DMS79 treated with DMSO at 0.1 percent for 48 hours (cell line): ENCODE measurements at places on chromosomes 11 and 22.

- no peak for DNase-seq
These were observed 31.4 kb downstream of the NUMA1 start for GRCh38 chr11:72048766-72049460.

- no peak for DNase-seq
These were observed 2.9 kb downstream of the FAM111A start for GRCh38 chr11:59145534-59145933.

GRCh38 chr22:40213478-40213877 lies 35.8 kb downstream of the TNRC6B start:
- DNase-seq: no peak

- DNase-seq: no peak
These were observed 1342.8 kb downstream of the TBC1D22A start for GRCh38 chr22:48105259-48105658.

GRCh38 chr11:102287964-102288724 lies 29.1 kb upstream of the BIRC3 start:
- peak; percentile 82 for DNase-seq

DNA sequence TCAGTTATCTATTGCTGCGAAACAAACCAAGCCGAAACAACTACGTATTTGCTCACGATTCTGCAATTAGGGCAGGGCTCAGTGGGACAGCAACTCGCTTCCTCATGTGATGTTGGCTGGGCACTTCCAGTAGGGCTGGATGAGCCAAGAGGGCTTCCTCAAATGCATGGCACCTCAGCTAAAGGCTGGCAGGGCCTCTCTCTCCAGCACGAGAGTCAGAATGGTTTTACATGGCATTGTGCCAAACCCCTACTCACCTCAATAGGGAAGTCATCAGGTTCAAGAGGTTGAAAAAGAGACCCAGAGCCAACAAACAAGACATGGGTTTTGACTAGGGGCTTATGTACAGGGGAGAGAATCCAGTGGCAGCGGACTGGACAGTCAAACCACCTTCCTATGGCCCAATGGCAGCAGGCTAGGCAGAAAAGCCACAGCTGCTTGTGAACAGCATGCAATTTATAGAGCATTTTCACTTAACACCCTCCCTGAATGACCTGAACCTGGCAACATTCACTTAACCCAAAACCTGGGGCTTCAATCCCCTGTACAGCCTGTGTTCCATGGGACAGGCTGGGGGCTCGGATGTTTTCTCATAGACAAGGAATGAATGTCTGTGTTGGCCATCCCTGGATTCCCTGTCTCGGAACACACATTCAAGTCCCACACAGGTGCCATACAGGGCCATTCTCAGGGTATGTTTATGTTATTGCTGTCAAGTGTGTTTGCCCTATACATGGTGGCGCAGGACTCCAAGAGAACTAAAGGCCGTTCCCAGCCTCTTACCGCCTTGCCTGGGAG lies 154.2 kb upstream of the NAV2 start:
- DNase-seq: peak; percentile 94
